ENCODE measurements at places on chromosomes 1 and 21.

DNA sequence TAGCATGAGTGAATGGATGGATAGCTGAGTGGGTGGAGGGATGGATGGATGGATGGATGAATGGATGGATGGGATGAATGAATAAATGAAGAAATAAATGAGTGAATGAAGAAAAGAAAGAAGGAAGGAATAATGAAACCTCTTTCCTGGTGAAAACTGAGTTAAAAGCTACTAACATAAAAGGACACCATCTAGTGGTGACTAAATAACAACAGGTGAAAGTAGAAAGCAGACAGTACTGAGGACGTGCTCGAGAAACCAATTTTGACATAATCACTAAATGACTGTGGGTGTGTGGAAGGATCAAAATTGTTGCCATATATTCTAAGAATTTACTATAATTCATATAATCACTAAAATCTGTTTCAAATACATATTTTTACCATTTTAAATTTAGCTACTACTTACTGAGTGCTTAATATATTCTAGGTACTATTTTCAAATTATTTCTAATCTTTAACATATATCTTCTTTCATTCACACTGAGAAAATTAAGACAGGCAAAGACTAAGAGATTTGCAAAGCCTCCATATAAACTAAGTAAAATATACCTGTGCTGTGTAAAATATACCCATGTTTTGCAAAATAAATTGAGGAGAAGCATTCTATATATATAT is 522.9 kb downstream of the LRRIQ3 start:
- DNase-seq: peak; percentile 3

- DNase-seq: peak; percentile 30
Observed at GRCh38 chr21:43333298-43334062, 93.5 kb downstream of the SIK1 start.

- DNase-seq: no peak
Observed at GRCh38 chr1:150118716-150119115, 31.0 kb upstream of the PLEKHO1 start.

DNA sequence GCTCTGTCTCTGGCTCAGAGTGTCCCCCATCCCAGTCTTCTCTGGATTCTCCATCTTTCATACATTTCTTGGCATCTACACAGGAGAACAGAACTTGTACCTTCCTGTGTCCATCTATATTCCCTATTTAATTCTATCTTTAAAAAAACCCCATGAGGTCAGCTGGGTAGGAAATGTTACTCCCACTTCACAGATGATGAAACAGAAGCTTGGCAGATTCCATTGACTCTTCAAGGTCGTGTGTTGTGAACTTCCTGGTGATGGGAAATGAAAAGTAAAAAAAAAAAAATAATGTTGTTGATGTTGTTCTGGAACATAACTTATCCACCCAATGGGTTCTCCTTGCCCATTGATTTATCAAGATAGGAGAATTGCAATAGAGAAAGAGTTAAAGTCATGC is 8.9 kb downstream of the CHI3L2 start:
- no peak for DNase-seq

DNA sequence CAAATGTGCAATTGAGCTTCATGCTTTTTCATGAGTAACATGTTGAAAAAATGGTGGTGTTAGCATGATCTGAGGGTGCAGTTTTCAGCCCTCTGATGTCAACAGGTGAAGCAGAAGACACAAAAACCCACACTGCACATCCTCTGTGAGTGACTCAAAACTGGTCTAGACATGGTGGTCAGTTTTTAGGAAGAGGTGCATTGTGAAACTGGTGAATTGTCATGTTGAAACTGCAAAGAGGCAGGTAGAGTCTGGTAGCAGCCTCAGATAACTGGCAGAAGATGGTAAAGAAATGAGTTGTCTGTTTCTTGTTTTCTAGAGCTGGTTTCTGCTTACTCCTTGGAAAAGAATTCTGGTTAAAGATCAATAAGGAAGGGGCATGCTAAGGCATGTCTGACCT is 97.3 kb upstream of the HMCN1 start:
- DNase-seq: no peak

DNA sequence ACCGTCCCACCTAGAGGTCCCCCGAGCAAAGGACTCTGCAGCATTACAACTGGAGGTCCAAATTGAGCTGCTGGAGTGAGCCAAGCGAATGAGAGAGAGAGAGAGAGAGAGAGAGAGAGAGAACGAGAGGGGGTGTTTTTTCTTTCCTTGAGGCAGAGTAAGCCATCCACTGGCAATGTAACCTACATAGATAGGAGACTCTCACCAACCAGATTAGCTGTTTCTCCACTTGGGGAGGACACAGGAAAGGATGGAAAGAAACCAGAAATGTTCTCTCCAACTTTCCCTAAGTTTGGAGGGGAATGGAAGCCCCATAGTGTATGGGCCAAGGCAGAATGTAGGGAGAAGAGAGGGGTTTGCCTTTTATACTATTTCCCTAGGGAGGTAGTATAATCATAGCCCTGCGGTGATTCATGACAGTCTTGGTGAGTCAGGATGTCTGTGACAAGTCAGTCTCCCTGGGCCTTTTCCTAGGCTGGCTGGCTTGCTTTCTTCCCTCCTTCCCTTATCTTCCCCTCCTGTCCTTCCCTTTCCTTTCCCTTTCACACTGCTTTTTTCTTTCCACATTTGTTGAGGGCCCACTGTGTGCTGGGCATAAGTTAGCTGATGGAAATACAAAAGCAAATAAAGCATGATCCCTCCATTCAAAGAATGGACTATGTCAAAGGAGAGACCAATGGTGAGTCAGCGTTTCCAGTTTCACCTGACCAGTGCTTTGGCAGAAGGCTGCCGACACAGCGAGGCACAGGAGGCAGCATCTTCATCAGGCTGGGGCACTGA is 7.1 kb downstream of the FNDC7 start:
- DNase-seq: no peak

DNA sequence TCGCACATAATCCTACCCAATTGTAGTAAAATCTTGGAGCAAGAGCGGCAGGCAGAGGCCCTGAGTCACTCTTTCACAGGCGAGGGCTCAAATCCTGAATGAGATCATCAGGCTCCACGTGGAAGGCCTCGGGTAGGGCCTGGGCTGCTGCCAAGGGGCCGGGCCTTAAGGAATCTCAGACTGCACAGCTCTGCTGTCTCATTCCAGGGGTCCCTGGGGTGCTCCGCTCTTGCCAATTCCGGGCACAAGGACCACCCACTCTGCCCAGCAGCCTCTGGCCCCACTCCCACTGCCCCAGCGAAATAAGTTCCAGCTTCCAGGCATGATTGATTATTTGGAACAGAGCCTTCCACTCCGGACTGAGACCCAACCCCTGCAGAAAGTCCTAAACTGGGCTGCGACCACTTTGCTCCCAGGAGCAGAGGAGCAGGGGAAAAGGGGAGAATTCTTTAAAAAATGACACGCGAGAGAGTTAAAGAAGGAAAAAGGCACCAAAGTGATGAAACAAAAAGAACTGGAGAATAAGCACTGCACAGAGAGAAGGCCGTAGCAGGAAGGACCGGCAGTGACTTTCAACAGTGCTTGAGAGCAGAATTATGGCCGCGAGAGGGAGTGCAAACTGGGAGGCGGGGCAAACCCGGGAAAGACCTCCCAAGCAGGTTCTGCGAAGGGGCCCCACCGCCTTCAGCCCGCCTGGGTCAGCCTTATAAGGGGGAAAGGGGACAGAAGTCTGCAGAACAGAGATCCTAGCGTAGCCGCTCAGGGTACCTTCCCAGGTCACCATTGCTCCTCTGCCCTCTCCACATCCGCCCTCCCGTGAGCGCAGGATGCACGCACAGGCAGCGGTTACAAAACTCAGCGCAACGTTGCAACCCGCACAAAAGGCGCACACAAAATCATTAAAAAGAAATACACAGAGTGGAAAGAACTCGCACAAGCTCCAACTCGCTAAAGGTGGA is 2.0 kb downstream of the ADAMTS1 start:
- peak; percentile 79 for DNase-seq

- no peak for DNase-seq
Observed at GRCh38 chr1:150302338-150302737, 8.7 kb downstream of the MRPS21 start.

All from nephron progenitor cell (in vitro differentiated cells).